ENCODE measurements at places on chromosomes 4 and X.

- no peak for DNase-seq
Observed at GRCh38 chr4:76250962-76251361, 559 bp upstream of the FAM47E start.

- DNase-seq: no peak
Observed at GRCh38 chr4:83240379-83240875, 44.2 kb downstream of the COQ2 start.

GRCh38 chrX:71525316-71525715 is 7.6 kb upstream of the OGT start:
- DNase-seq: no peak

DNA sequence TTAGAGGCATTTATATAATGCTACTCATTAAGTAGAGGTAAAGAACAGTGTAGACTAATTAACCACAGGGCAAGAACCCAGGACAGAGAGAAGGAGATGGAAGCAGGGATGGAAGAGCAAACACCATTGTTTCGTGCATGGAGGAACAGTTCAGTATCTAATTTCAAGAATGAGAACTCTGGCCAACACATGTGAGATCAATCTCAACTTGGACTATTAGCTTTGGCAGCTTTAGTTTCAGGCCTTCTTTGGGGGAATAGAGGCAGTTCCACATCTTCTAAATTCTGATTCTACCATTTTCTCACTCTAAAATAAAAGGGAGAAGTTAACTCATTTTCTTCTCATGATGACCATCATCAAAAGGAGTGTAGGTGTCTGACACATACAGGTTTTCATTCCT is 207.0 kb downstream of the LDB2 start:
- DNase-seq: no peak

GRCh38 chr4:34193451-34194154 is 2050.7 kb downstream of the ARAP2 start:
- DNase-seq: no peak

GRCh38 chrX:54492340-54492739 is 3.7 kb downstream of the FGD1 start:
- DNase-seq: no peak

GRCh38 chrX:70166601-70167590 is 10.4 kb upstream of the DGAT2L6 start:
- no peak for DNase-seq

DNA sequence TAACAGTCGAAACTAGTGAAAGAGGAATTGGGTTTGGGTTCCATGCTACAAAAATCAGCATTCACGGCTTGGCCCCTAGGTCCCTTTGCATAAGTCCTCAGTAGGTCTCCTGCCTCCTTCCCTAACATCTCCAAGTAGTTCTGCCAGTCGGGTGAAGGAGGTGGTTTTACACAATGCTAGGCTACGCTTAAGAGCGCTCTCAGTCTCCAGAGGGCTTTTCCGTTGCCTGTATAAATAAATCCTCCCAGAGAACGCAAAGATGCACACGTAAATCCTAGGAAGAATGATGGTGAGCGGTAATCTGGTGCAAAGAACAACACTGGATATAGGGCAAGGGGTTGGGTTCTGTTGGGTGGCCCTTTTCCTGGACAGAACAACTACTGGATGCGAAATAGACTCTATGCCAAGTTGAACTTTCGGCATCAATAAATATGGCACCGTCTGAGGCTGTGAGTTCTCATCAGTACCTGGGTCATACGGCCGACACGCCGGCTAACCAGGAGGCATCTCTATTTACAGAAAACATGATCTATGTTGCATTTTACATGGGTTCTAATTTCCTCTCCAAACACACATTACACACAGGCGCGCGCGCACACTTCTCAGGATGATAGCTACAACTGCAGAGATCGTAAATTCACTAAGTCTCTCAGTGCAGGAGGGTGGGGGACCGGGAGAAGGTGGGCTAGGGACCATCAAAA is 1.3 kb downstream of the CAMK2D start:
- DNase-seq: peak; percentile 39

DNA sequence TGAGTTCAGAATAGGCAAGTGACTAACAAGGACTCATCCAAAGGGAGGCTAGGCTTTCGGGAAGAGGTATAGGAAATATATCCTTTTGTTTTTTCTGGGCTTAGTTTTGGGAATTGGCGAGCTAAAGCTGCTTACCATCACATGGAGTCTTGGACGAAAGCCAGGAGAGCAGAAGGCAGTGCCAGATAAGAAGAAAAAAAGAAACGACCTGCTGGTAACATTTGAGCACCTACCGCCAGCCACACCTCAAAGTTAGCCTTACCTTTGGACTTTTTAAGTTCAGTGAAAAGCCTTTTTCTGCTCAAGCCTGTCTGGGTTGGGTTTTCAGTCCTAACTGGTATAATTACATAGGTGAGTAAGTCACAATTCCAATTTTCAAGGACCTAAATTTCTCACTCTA is 85.1 kb upstream of the LCORL start:
- no peak for DNase-seq

DNA sequence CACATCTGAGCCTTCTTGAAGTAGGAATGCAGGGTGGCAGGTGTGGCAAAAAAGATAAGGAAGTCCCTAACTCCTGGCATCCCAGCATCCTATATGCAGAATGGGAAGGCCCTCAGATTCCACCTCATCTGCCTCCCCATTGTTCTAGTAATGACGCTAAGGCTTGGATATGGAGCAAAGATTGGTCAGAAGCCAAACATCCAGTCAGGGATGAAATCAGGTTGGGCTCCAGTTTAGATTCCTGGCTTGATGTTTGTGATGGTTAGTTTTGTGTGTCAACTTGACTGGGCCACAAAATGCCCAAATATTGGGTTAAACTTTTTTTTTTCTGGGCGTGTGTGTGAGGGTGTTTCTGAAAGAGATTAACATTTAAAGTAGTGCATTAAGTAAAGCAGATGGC is 39.6 kb upstream of the MAGEA4 start:
- DNase-seq: no peak

DNA sequence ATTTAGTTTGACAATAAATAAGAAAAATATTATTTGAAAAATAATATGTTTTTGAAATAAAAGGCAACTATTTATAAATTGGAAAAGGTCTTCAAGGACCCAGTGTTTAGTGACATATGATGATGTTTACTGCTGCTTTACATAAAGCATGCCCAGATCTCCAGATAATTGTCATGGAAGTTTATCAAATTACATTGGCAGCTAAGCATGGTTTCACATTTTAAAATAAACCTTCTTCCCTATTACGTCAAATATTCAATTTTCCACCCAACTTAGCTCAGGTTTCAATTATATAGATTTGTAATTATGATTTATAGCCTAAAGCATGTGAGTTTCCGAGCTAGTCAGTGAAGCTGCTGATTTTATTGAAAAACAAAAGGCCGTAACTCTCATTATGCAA is 417.2 kb downstream of the CFAP47 start:
- no peak for DNase-seq

GRCh38 chr4:63563288-63564014 is 845.8 kb downstream of the TECRL start:
- DNase-seq: no peak

DNA sequence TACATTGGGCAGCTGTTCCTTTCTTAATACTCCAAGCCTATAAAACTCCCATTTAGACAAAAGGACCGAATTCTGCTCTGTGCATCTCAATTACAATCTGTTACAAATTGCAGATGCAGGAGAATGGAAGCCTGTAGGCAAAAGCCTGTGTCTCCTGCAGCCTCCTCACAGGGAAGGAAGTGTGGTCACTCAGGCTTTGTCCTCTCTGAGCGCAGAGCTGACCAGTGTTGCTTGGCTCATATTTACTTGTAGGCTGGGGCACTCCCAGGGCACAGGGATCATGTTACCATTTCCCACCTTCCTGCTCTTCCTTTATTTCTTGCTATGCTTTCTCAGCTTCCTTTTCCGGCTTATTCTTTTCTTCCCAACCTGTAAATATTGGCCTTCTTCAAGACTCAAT is 15.7 kb downstream of the SUPT20HL2 start:
- no peak for DNase-seq

- no peak for DNase-seq
Observed at GRCh38 chrX:43225626-43226328, 430.3 kb upstream of the MAOA start.

DNA sequence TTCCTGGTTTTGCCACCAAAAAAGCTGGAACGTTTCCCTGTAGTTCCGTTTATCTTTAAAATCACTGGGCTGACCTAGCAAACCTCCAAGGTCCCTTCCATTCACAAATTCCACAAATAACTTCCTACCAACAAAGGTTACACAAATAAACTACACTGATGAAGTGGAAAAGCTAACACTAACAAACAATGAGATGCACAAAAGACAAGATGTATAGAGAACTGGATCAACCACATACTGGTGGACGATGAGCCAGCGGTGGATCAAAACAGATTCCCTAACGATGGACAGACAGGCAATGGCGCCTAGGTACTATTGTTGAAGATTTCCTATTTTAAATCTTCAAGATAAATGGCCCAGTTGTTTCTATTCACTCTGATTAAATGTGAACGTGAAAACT is 15.5 kb downstream of the AFAP1 start:
- DNase-seq: no peak

GRCh38 chr4:27836523-27836922 is 975.9 kb downstream of the STIM2 start:
- DNase-seq: no peak

Data from CD4-positive, alpha-beta T cell treated with Interleukin-17A for 1 hour (primary cell).